NCI-H524 (cell line): ENCODE measurements at places on chromosomes 5 and 9.

DNA sequence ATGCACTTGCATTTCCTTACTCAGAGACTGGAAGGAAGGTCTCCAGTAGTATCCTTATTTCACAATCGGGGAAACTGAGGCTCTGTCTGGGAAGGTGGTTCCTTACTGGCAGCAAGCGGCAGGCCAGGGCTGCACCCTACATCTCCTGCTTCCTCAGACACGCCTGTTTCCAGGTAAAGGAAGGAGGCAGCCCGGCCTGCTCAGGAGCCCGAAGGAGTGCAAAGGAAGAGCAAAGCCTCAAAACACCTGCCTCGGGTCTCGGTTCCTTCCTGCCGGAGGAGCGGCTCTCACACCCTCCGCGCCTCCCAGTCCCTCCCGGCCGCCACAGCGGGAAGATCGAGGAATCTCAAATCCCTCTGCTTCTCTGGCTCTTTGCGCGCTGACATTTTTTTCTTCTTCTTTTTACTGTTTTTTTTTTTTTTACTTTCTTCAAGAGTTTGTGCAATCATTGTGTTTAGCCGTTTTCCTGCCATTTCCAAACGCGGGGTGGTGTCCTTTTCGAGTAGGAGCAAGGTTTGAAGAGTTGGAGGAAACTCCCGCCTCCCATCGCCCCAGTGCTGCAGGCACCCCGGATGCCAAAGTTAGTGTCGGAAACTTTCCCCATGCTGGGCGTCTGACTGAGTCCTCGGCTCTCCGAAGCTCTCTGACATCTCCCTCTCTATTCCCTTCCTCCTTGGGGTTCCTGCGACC is 1.0 kb downstream of the GGTA1 start:
- DNase-seq = peak; percentile 38

GRCh38 chr5:125465703-125466102 is 719.3 kb upstream of the ZNF608 start:
- DNase-seq = no peak

GRCh38 chr5:59693492-59694309 is 199.8 kb downstream of the PDE4D start:
- DNase-seq = no peak

DNA sequence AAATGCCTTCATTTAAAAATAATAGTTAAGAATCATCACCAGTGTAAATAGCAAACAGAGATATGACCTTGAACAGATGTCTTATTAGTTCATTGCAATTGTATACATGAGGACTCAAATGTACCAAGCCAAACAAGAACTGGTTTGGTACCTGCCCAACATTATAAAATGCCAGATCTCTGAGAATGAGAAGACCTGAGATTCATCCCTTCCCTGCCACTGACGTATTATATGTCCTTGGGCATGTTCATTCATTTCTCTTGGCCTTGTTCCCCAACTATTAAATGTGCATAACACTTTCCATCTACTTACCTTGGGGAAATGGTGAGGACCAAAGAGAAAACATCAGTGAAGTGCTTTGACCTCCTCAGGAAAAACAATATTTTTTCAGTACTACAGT is 33.6 kb upstream of the ERBIN start:
- no peak for DNase-seq

GRCh38 chr5:36161361-36161760 is 9.4 kb downstream of the SKP2 start:
- DNase-seq = no peak

DNA sequence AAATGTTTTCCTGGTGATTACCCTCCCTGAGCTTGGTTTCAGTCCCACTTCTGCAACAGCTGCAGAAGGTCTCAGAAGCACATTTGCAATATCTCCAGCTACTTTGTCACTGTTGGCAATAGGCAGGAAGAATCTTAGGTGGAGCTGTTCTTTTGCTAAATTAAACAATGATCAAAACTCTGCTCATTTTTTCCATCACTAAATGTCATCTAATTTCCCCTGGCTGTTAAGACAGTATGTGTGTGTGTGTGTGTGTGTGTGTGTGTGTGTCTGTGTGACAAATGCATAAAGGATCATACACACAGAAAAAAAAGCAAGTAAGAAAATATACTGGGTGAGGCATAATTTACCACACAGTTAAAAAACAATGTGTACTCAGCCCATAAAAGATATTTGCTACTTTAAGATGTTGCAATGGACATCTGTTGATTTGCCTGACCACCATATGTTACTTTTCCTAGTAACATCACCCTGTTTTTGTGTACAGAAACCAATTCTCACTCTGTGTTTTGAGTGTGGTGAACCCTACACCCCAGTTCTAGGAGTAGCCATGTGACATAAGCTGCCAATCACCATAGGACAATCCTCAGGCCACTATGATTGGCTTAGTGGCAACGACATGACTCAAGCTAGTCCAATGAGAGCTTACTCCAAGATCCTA is 572.6 kb upstream of the CLINT1 start:
- peak; percentile 11 for DNase-seq

- DNase-seq = no peak
Measured at GRCh38 chr5:82512025-82512424, 233.9 kb upstream of the RPS23 start.

DNA sequence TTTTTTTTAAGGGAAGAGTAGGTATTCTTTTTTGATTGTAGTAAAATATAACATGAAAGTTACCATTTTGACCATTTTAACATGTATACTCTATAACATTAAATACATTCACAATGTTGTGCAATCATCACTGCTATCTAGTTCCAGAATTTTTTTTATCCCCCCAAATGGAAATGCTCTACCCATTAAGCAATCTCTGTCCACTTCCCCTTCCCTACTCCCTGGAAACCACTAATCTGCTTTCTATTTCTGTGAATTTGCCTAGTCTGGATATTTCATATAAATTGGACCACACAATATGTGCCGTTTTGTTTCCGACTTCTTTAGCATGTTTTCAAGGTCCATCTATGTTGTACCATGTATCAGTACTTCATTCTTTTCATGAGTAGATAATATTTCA is 429.5 kb downstream of the TLE1 start:
- DNase-seq = no peak

- no peak for DNase-seq
Measured at GRCh38 chr5:91255396-91256141, 127.5 kb downstream of the ARRDC3 start.

DNA sequence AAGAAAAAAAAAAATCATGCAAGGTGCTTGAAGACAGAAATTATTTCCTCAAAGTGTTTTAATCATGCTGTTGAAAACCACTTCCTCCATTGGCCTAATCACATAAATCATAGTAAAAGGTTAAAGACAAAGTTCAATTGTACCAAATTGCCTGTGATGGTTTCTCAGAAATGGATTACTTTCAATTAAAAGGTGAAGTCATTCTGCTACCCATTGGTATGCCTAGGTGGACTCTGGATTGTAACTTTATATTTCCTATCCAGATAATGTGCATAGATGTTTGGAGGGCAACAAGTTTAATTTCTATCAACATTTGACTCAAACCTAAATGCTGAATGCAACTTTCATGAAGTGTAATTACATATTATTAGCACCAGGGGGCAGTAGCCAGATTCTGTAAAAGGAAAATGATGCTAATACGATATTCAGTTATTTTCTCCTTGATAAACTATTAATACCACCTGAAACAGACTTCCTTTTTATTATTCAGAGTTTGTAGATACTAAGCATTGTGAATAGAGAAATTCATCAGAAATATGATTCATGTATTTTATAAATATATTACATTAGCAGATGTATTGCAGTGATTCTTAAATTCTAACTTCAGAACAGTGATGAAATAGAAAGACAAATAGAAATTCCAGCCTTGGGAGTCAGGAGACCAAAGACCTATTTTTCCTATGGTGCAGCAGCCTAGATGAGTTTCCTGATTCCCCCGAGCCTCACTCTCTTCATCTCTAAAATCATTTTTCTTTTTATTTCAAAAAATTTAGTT is 148.2 kb downstream of the CAAP1 start:
- peak; percentile 19 for DNase-seq
